SJCRH30 (cell line): ENCODE measurements at places on chromosomes 2 and 18. TPM values are rescaled to one million over a fixed set of nuclear protein-coding genes. Genes with fewer than 3 reads are reported as not detected.

DNA sequence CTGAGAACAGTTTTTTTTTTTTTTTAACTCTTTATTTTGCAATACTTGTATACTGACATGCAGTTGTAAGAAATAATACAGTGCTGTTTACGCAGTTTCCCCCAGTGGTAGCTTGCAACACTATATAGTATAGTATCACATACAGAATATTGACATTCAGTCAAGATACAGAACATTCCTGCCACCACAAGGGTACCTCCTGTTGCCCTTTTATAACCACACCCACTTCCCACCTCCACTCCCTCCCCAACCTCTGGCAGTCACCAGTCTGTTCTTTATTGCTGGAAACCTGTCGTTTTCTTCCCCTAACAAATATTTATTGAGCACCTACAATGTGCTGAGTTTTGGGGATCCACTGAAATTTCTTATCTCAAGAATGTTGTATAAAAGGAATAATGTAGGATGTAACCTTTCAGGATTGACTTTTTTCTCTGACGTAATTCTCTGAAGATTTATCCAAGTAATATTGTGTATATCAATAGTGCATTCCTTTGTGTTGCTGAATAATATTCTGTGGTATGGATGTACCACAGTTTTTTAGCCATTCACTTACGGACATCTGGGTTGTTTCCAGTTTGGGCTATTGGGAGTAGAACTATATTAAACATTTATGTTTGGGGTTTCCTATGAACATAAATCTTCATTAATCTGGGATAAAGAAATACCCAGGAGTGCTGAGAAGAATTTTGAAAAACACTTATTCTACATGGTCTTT is 51.4 kb upstream of the EML6 start:
- no peaks in the 10 kb centered on the region for H3K4me1 ChIP-seq
- DNase-seq = no peak
- no peaks in the 10 kb centered on the region for H3K27me3 ChIP-seq
- H3K4me3 ChIP-seq = no peak overlapping the region
- H3K27ac ChIP-seq = no peak overlapping the region
- H3K36me3 ChIP-seq = peaks cover 38% of the 10 kb centered on the region

Gene TCF23
- not detected in 2 replicates for total RNA-seq

DNA sequence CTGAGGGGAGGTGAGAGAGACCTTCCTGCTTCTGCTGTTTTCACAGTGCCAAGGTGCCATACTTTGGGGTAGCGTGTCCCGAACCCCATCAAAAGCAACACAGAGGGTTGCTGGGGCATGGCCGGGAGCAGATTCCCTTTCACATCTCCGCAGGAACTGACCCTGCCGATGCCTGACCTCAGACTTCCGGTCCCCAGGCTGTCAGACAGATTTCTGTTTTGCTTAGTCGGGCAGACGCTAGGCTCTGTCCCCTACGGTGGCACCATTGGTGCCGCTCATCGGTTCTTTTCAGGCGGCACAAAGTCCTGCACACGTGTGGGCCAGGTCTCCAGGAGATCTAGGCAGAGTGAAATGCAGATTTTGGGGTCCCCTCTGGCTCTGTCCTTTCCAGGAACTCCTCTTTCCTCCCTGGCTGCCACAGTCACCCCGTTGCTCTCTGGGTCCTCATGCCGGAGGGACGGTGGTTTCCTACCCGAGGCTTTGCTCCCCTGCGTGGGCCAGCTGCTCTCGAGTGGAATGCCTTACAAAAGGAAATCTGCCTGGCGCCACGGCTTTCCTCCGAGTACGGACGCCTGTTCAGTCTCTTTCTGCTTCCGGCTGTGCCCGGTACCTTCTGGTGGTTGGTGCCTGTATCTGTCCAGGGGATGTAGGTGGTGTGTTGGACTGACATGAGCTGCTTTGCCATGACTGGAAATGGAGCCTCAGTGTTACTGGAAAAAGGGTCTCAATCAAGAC is 39.3 kb downstream of the RTP5 start:
- H3K4me1 ChIP-seq = no peaks in the 10 kb centered on the region
- no peak overlapping the region for H3K4me3 ChIP-seq
- H3K36me3 ChIP-seq = no peaks in the 10 kb centered on the region
- H3K27me3 ChIP-seq = no peaks in the 10 kb centered on the region
- DNase-seq = no peak

- H3K27me3 ChIP-seq = no peaks in the 10 kb centered on the region
- H3K4me1 ChIP-seq = no peaks in the 10 kb centered on the region
- no peak overlapping the region for H3K27ac ChIP-seq
- H3K36me3 ChIP-seq = no peaks in the 10 kb centered on the region
- no peak for DNase-seq
Observed at GRCh38 chr2:105627534-105627933, 117.2 kb upstream of the NCK2 start.

GRCh38 chr2:15040429-15041084 is 408.0 kb downstream of the LRATD1 start:
- H3K4me1 ChIP-seq = peaks cover 25% of the 10 kb centered on the region
- DNase-seq = peak; percentile 47
- H3K36me3 ChIP-seq = no peaks in the 10 kb centered on the region
- H3K27ac ChIP-seq = peak overlapping the region; percentile 24
- no peak overlapping the region for H3K4me3 ChIP-seq

- H3K27me3 ChIP-seq = no peaks in the 10 kb centered on the region
- no peaks in the 10 kb centered on the region for H3K4me1 ChIP-seq
- no peak overlapping the region for H3K27ac ChIP-seq
- no peaks in the 10 kb centered on the region for H3K36me3 ChIP-seq
Observed at GRCh38 chr2:241976296-241976695, 106.8 kb downstream of the RTP5 start.

Gene GULP1
- total RNA-seq = 77.2 and 90.0 TPM in 2 replicates

- H3K4me1 ChIP-seq = no peaks in the 10 kb centered on the region
- no peaks in the 10 kb centered on the region for H3K27me3 ChIP-seq
- H3K27ac ChIP-seq = no peak overlapping the region
- DNase-seq = no peak
- H3K4me3 ChIP-seq = no peak overlapping the region
- no peaks in the 10 kb centered on the region for H3K36me3 ChIP-seq
Observed at GRCh38 chr2:22885245-22885644, 499.7 kb upstream of the KLHL29 start.

- H3K4me1 ChIP-seq = no peaks in the 10 kb centered on the region
- no peak overlapping the region for H3K4me3 ChIP-seq
- H3K27ac ChIP-seq = no peak overlapping the region
- H3K36me3 ChIP-seq = peaks cover 66% of the 10 kb centered on the region
Observed at GRCh38 chr2:231452799-231453508, 11.3 kb downstream of the NCL start.

Gene MALL
- 0.12 TPM in 1 of 2 replicates, not detected in the other for total RNA-seq

Gene GLB1L
- 2.9 and 4.2 TPM in 2 replicates for total RNA-seq

DNA sequence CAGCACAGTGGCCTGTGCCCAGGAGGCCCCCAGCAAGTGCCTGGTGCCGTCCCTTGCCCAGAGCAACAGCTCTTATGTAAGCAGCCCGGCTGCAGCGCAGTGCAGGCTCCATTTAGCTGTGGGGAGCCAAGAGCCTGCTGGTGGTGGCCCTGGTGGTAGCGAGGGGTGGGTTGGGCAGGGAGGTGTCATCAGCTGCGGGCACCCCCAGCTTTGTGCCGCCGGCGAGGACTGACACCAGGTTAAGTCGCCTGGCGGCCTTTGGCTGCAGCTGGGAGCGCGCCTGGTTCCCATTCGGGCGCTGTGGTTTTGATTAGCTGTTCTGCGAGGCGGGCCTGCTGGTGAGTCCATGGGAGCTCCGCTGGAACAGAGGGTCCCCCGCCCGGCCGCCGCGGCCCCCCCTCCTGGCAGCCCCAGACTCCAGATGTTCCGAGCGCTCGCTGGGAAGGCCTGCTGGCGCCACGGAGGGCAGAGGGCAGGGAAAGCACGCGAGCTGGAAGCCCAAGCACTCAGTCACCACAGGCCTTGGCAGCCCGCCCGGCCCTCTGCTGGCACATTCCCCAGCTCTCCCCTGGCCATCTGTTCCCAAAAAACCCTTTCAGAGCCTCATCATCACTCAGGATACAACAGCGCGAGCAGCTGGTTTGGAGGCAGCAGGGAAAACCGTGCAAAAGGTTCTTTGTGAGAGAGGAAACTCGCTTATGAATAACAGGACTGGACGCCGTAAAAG is 18.4 kb downstream of the ATOH8 start:
- H3K4me3 ChIP-seq = peak overlapping the region; percentile 27
- H3K36me3 ChIP-seq = peaks cover 70% of the 10 kb centered on the region
- DNase-seq = peak; percentile 100
- peak overlapping the region; percentile 97 for H3K27ac ChIP-seq
- H3K4me1 ChIP-seq = peaks cover 72% of the 10 kb centered on the region
- no peaks in the 10 kb centered on the region for H3K27me3 ChIP-seq

DNA sequence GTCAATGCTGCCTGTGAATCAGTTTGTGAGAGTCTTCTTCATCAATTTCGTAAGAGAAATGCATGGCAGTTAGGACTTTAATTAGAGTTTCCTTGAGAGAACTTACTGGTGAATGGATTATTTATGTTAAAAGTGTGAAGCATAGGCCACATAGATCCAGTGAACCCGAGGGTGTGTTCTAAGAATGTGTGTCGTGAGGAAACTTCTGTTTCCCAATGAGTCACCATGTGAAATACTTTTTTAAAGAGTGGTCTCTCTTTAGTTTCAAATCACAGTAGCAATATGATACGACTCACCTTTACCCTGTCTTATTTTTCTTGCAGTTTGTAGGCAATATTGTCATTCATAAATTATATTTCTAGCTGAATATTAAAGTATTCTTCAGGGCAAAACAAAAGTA is 18.5 kb downstream of the THSD7B start:
- H3K4me3 ChIP-seq = no peak overlapping the region
- H3K27ac ChIP-seq = no peak overlapping the region
- H3K27me3 ChIP-seq = peaks cover 4% of the 10 kb centered on the region; the same call in 1 of the 2 replicates
- H3K4me1 ChIP-seq = no peaks in the 10 kb centered on the region

- no peak overlapping the region for H3K27ac ChIP-seq
- no peaks in the 10 kb centered on the region for H3K27me3 ChIP-seq
- H3K36me3 ChIP-seq = no peaks in the 10 kb centered on the region
- no peaks in the 10 kb centered on the region for H3K4me1 ChIP-seq
- no peak for DNase-seq
Observed at GRCh38 chr18:36449451-36449850, 151.9 kb downstream of the FHOD3 start.
